ENCODE measurements at places on chromosomes 5 and 9.

- DNase-seq: no peak
Observed at GRCh38 chr9:131837316-131837715, 97.4 kb upstream of the RAPGEF1 start.

DNA sequence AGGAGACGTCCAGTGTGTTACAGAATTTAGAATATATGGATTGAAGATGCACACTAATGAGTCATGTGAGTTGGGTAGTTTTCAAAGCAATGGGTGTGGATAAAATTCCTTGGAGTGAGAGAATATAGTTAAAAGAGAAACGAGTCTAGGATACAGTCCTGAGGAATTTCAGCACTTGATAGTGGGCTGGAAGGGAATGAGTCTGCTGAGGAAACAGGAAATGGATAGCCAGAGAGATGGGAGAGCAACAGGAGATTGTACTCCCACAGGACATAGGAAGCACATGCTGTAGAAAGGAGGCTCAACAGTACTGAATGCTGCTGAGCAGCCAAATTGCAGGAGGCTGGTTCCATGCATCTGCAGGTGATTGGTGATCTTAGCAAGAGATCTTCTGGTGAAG lies 68.1 kb downstream of the FBN2 start:
- no peak for DNase-seq

- DNase-seq: no peak
Observed at GRCh38 chr5:159385536-159385935, 55.2 kb upstream of the IL12B start.

DNA sequence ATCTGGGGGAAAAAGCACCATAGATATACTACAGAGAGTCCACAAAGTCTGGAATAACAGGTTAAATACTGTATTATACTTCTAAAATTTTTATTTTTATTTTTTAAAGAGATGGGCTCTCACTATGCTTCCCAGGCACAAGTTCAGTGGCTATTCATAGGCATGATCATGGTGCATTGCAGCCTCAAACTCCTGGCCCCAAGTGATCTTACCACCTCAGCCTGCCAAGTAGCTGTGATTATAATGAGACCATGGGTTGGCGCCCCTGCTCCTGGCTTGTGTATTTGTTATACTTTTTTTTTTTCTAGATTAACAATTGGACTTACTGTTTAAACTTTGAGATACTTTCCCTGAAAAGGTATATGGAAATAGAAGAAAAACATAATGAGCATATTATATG lies 25.9 kb downstream of the ERBIN start:
- DNase-seq: no peak

DNA sequence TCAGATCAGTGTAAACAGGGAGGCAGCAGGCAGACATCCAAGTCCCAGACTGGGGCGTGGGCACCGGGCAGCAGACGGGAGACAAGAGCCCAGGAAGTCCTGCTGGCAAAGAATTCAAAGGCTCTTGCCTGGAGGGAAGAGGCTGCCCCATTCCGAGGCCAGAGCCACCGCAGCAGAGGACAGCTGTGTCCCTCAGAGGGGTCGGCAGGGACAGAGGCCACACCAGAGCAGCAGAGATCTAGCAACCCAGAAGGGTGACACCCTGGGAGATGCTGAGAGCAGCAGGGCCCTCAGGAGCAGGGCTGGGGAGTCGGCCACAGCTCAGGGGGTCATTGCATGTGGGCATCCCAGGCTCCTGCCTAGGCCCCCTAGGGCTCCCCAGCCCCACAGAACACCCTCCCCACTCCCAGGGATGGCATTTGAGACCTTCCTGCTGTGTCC lies 29.1 kb downstream of the ADAMTS2 start:
- DNase-seq: no peak

GRCh38 chr9:27505744-27506161 lies 18.3 kb upstream of the IFNK start:
- DNase-seq: peak; percentile 16

DNA sequence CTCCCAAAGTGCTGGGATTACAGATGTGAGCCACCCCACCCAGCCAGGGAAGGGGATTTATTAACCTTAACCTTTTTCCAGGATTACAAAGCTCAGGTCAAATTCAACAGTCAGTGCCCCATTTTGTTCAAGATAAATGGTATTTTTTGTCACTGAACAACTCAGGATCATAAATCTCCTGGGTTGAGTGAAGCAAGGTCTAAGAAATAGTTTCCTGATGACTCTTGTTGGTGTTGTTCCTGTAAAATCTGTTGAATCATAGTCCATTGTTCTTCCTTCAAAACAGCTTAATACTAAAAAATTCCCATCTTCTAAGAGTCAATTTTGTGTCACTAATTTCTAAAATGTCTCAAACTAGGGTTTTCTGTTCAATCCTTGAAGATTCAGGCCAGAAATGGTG lies 33.9 kb upstream of the JMY start:
- no peak for DNase-seq

- no peak for DNase-seq
Observed at GRCh38 chr5:4995014-4995413, 145.1 kb upstream of the ADAMTS16 start.

- no peak for DNase-seq
Observed at GRCh38 chr9:114057161-114057885, 20.8 kb downstream of the AMBP start.

- DNase-seq: no peak
Observed at GRCh38 chr5:123835421-123835820, 323.4 kb downstream of the CSNK1G3 start.

GRCh38 chr5:41738710-41739354 lies 131.4 kb downstream of the OXCT1 start:
- DNase-seq: no peak

GRCh38 chr5:1634337-1634661 lies 110.5 kb upstream of the LPCAT1 start:
- no peak for DNase-seq

DNA sequence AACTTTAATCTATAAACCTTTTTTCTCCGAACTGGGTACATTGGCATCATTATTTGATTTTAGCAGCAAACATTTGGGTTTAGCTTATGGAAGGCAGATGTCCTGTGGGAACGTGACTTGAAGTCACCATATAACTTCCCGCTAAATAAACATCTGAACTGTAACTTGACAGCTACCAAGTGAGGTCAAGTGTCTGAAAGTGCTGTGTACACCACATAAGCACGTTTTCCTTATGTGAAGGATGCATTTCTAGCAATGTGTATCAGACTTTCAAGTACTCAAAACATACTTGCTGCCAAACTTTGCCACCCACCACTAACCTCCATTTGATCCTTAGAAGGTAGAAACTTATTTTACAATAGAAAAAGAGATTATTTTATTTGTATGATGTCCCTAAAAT lies 35.7 kb downstream of the SLC1A3 start:
- no peak for DNase-seq

DNA sequence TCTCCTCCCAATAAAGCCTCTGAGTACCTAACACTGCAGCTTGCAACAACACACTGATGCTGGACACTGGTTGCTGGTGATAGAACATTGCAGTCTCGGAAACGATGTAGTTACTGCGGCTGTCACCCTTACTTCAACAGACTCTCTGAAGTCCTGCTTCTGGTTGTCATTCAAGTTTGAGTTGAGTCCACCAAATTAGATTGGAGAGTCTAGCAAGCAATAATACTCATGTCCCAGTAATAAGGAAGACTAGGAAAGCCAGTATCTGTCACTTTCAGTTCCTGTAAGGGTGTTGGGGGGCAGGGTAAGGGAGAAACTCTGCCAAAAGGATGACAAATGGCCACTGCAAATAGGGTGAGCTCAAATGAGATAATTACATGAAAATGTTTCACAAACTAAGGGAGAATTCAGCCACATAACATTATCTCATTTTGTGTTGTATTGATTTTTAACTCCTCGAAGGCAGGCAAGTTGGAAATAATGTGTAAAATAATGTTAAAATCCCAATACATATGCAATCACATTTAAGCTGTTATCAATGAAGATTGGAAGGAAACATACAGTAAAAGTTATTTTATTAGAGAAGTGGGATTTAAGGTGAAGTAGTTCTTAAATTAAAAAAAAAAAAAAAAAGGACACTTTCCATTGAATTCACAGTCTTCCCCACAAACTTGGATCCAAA lies 849 bp upstream of the IFT74 start:
- DNase-seq: peak; percentile 19

All from activated CD4-positive, alpha-beta T cell treated with anti-CD3 and anti-CD28 coated beads, Interleukin-2, Interleukin-6, amounts not matched to agents 100 ng/mL and 50 ng/mL, durations not matched to agents 16 hours and 8 hours (primary cell).